Inflammatory macrophage treated with lipopolysaccharide for 4 hours (primary cell): ENCODE measurements at places on chromosomes 4 and X.

DNA sequence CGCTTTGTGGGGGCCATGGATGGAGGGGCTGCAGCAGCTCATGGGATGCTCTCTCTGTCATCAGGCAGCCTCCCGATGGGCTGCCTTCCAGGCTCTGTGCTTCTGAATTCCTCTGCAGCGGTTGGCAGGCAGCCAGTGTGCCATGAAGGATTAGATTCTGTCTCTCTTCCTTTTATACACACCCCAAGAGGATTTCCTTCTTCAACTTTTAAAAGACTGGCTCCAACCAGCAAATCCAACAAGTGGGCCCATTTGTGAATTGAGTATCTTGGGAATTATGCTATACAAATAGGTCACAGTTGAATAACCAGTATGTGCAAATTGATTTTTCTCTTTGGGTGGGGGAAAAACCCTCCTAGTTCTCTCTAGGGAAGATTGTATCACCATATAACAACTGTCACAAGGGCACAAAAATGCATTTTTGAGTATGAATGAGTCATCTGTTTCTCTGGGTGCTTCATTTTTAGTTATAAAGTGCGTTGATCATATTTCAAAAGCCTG lies 96.8 kb upstream of the FAT1 start:
- no peak for DNase-seq

GRCh38 chr4:183195534-183195933 lies 96.5 kb downstream of the WWC2 start:
- peak; percentile 4 for DNase-seq

- DNase-seq: no peak
Measured at GRCh38 chr4:167555338-167556022, 321.2 kb upstream of the SPOCK3 start.

DNA sequence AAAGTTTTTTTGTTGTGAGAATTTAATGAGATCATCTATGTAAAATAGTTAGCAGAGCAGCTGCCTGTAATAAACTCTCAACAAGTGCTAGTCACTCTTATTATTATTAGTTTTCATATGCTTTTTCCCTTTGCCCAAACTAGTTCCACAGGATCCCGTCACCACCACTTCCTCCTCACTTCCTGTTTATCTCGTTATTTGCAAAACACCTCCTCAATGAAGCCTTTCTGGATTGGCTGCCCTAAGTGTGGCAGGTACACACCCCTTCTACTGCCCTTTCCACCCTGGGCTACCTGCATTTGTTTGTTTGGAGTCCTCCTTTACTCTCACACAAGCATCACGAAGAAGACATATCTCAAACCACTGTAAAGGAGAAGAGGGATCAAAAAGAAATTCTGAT lies 54.4 kb upstream of the KLF3 start:
- DNase-seq: peak; percentile 49

GRCh38 chr4:48499551-48500066 lies 9.6 kb downstream of the ZAR1 start:
- no peak for DNase-seq

DNA sequence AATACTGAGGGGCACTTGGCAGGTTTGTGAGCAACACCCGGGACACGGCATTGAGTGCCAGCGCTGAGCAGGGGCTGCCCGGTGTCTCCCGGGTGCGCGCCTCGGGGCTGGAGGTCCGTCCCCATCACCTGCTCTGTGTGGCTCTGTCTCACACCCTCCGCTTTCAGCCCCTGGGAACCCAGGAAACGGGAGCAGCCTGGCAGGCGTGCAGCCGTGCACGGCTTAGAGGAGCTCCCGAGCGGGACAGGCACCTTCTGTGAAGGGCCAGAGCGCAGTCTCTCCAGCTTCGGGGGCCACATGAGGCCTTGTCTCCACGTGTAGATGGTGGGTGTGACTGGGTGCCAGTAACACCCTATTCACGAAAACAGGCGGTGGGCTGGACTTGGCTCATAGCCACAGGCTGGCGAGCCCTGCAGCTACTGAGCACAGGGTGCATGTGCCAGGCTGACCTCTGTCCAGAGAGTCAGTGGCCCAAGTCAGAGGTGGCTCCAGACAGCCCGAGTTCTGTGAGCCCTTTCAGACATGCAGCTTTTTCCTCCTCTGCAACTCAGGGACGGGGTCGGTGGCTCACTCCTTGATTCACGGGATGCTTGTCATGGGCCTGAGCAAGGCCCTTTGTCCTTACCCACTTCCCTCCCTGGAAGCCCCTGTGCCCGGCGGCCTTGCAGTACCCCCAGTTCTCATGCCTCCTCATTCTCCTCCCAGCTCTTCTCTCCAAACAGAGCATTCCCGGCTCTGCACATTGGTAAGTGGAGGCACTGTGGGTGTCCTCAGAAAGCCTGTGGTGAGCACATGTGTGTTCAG lies 23.5 kb downstream of the UVSSA start:
- no peak for DNase-seq

- no peak for DNase-seq
Measured at GRCh38 chr4:176387571-176387970, 67.8 kb downstream of the SPCS3 start.
